ENCODE measurements at places on chromosomes 3 and 15.

DNA sequence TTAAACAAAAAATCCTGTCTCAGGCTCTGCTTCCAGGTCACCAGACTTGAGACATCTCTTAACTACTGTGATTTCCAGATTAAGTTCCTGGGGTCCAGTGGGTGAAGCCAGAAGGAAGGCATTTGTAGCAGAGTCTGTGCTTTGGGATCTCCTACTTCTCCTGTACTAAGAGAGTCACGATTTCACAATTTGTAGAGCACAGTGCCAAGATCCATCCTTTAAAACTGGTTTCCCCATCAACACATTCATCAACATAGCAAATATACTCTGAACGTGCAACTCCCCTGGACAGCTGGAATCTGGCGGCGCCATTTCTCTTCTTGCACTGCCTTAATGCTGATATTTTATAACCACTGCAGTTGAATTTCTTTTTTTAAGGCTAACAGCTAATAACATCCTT lies 33.2 kb downstream of the CDCP1 start:
- DNase-seq, result no peak
- no peak overlapping the region for H3K4me3 ChIP-seq
- H3K4me1 ChIP-seq, result peaks cover 23% of the 10 kb centered on the region
- no peaks in the 10 kb centered on the region for H3K27me3 ChIP-seq
- H3K36me3 ChIP-seq, result no peaks in the 10 kb centered on the region

DNA sequence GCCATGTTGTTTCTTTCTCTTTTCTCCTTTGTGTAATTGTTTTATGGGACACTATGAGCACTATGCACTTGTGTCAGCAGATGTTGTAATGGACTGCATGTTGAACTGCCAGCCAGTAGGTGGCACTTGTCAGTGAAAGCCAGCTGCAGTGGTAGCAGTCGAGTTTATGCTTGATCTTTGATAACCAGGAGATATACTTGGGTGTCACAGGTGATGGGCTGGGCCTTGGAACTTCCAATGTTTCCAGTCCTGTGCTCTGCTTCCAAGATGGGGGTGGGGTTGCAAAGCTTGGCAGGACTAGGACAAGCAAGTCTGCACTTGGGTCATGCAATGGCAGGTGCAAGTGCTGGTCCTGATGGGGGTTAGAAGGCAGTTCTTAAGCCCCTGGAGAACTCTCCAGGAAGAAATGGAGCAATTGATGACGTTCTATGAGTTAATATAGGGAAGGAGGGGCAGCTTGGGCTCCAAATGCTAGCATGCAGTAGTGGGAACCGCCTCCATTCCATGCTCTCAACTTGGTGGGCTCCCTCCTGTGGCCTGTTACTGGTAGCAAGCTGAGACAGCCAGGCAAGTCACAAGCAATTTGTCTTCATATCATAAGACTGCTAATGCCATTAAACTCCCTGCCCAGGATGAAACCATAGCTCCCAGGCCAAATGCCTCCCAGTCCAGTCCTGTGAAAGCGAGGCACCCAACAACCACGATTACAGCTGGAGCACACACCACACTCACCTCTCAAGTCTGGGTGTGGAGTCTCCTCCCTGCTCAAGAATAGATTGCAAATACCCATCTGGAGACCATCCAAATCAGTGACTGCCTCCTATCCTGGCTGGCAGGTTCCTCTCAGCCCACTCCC lies 287.2 kb downstream of the CGGBP1 start:
- H3K4me3 ChIP-seq, result no peak overlapping the region
- H3K27me3 ChIP-seq, result peaks cover 21% of the 10 kb centered on the region
- peaks cover under 1% of the 10 kb centered on the region for H3K36me3 ChIP-seq
- DNase-seq, result no peak
- H3K4me1 ChIP-seq, result no peaks in the 10 kb centered on the region

DNA sequence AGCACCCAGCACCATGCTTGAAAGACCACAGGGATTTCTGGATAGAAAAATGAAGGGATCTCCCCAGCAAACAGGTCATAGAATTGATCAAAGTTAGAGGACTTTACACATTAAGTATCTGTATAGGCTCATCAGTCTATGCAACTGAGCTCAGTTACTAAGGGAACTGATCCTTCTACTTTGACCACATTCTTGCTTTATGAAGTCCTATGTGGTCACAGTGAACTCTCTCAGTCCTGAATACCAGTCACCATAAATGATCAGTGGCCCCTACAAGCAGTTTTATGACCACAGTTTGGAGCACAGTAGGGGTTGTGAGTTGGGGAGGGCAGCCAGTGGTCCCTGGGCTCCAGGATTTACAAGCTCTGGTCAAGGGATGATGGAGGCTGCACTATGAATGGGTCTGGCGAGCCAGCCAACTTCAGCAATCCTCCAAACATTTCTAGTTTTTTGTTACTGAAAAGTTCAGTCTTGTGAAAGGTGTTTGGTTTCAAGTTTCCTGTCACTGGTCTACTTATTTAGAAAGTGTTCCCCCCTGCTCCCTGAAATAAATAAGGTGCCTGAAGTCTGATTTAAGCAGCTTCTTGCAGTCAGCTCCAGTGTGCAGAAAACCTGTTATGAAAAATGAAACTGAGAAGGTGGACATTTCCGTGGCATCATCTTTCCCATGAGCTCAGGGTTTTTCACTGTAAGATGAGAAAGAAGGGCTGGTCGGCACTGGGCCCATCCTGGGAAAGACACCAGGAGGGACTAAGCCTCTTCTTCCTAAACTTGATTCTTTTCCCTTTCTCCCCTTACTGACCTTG lies 75.5 kb downstream of the DAPK2 start:
- peak overlapping the region; percentile 67 for H3K4me3 ChIP-seq
- no peaks in the 10 kb centered on the region for H3K36me3 ChIP-seq
- no peak for DNase-seq
- H3K27ac ChIP-seq, result peak overlapping the region; percentile 86
- peaks cover 38% of the 10 kb centered on the region for H3K4me1 ChIP-seq

- H3K4me3 ChIP-seq, result no peak overlapping the region
- peaks cover 15% of the 10 kb centered on the region for H3K36me3 ChIP-seq
- DNase-seq, result no peak
- no peaks in the 10 kb centered on the region for H3K27me3 ChIP-seq
- no peaks in the 10 kb centered on the region for H3K4me1 ChIP-seq
Measured at GRCh38 chr15:41024131-41024530, 70.9 kb downstream of the CHAC1 start.

DNA sequence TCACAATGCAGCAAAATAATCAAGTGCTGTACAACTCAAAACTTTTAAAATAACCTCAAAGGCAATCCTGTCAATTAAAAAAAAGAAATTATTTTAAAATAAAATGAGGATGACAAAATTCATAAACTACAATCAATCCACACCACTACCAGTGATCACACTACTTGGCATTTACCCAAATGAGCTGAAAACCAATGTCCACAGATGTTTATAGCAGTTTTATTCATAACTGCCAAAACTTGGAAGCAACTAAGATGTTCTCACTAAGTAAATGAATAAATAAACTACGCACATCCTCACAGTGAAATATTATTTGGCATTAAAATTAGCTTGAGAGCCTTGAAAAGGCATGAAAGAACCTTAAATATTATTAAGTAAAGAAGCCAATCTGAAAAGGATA lies 121.3 kb downstream of the STAG1 start:
- H3K27me3 ChIP-seq, result no peaks in the 10 kb centered on the region
- H3K27ac ChIP-seq, result no peak overlapping the region
- peaks cover 39% of the 10 kb centered on the region for H3K4me1 ChIP-seq
- peaks cover 16% of the 10 kb centered on the region for H3K36me3 ChIP-seq
- H3K4me3 ChIP-seq, result no peak overlapping the region

Data from natural killer cell treated with Interleukin-12 subunit alpha and Interleukin-12 subunit beta and Interleukin-15 and Interleukin-18, amount 100 ng/mL, for 72 hours (primary cell).